ENCODE measurements at places on chromosomes 1 and 21.

DNA sequence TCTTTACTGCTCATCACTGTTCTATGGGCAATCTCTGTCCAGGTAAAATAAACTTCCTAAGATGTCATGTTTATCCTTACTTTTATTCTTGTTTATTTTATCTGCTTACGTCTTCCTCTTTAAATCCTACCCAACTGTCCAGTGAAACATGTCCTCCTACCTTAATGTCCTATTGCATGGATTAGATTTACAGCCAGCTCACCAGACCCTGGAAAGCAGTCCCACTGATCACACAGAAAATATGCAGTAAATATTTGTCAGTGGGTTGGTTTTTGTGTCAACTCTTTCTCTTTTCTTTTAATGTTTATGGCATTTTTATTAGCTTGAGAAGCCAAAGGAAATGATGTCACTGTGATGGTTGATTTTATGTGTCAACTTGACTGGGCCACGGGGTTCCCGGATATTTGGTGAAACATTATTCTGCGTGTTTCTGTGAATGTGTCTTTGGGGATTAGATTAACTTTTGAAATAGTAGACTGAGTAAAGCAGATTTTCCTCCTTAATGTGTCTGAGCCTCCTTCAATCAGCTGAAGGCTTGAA, 258.3 kb downstream of the SRGAP2C start:
- no peak for DNase-seq

- no peak for DNase-seq
Observed at GRCh38 chr1:94772845-94773244, 47.3 kb upstream of the SLC44A3 start.

GRCh38 chr1:61230523-61230922, 148.2 kb downstream of the NFIA start:
- DNase-seq, result no peak

DNA sequence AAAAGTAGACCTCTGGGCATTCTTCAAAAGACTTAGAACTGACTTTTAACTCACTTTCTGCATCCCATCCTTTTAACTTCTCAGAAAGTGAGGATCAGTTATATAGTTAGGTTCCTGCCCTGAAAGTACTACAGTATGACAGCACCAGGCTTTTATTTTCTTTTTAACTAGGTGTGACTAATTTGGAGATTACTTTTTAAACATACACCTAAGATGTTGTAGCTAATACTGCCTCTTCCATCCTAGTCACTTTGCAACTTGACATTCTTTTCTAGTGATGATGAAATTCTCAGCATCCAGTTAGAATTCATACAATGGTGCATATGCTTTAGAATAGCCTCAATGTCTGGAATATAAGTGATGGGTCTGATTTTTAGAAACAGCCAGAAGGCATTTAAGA, 24.6 kb downstream of the RUNX1 start:
- no peak for DNase-seq

DNA sequence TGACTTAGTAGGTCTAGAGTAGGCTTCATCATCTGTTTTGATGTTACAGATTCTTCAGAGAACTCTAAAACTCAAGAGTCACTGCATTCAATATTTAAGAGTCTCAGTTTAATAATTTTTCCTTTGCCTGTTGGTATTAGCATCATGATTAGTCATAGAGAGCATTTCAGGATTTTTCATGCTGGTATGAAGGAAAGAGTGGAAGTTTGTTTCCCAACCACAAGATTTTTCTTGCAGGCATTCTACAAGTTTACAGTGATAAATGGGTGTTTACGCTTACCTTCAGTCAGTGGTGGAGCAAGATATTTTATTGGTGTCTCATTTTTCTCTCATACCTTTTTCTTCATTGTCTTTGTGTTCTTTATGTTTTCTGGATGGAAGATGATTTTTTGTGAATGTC, 58.4 kb upstream of the MYOCOS start:
- no peak for DNase-seq

DNA sequence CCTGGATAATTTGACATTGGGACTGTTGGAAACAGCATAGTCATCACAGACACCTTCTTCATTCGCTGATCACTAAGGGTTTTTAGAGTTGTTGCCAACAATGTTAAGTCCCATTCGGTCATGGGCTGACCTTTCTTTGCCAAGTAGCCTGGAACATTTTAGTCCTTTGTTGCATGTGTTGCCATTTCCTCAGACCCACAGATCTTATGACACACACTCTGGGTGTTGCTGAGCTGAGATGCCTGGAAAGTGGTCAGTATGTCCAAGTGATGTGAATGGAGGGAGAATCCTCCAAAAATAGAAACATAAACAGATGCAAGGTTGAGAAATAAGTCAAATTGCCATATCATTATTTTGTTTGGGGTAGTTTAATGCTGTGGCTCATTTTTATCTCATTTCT, 61.5 kb upstream of the GJA5 start:
- DNase-seq, result no peak

DNA sequence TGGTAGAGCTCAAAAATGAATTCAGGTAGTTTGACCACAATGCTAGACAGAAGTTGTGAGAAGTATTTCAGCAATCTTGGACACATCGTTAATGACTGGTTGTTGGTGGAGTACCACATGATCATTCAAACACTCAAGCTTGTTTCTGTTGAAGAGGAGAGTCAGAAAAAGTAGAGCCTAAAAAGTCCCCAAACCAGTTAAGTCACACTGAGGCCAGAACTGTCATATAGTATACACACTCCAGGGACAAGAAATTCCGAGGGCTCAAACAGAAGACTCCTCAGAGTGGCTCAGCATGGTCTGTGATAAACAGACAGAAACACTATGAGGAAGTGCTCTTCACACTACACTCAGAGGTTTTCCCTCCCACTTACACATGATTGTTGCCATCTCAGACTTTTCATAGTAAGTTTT, 5.8 kb downstream of the TRIM33 start:
- DNase-seq, result peak; percentile 46

- DNase-seq, result no peak
Observed at GRCh38 chr21:38790961-38791360, 14.8 kb upstream of the ETS2 start.

GRCh38 chr1:82152356-82153271, 351.9 kb downstream of the ADGRL2 start:
- no peak for DNase-seq

- DNase-seq, result no peak
Observed at GRCh38 chr1:187999973-188000372, 1171.2 kb downstream of the PLA2G4A start.

DNA sequence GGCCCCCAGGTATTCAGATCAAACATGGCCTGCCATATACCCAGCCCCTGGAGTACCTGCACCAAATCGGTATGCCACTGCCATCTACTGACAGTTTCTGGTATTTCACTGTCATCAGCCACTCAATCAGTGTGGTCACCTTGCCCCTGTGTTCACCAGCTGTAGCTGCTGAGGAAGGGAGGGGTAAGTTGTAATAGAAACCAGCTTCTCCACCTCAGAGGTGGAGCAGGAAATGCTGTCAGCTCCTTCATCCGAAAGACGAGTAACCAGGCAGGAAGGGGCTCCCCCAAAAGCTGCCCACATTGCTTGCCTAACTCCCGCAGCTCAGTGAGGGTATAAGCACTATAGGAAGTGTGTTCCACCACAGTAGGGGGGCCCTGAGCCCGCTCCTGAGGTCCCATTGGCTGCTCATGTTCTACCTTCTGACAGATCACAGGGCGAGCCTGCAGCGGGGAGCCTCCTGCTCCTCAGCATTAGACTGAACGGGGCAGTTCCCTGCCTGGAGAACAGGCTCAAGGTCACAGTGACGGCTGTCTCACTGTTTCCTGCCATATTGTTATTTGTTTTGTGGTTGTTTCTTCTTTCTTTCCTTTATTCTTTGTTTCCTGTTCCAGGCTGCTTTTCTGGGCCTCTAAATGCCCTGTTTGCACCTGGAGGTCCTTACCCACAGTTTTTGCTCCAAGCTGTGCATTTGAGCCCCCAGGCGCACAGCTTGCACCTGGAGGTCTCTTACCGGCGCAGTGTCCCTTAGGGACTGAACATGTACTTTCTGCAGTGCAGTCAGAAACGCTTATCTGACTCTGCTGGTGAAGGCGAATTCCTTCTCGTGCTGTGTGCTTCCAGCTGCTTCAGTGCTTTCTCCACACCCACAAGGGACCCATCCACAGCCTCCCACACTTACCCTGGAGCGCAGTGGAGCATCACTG, 1638.3 kb downstream of the MRPL39 start:
- peak; percentile 36 for DNase-seq

- peak; percentile 3 for DNase-seq
Observed at GRCh38 chr1:168751195-168751650, 22.2 kb upstream of the DPT start.

- peak; percentile 6 for DNase-seq
Observed at GRCh38 chr1:219066631-219067349, 106.9 kb upstream of the LYPLAL1 start.

- no peak for DNase-seq
Observed at GRCh38 chr21:35179990-35180540, 131.0 kb upstream of the RUNX1 start.

GRCh38 chr1:111677604-111678003, 58.0 kb downstream of the RAP1A start:
- no peak for DNase-seq

GRCh38 chr1:176178316-176178715, 28.8 kb downstream of the COP1 start:
- no peak for DNase-seq

- DNase-seq, result no peak
Observed at GRCh38 chr21:40333731-40334130, 466.5 kb downstream of the PCP4 start.

GRCh38 chr1:161404051-161404597, 36.4 kb upstream of the CFAP126 start:
- DNase-seq, result no peak

- no peak for DNase-seq
Observed at GRCh38 chr21:45856906-45857305, 124.7 kb upstream of the COL6A1 start.

DNA sequence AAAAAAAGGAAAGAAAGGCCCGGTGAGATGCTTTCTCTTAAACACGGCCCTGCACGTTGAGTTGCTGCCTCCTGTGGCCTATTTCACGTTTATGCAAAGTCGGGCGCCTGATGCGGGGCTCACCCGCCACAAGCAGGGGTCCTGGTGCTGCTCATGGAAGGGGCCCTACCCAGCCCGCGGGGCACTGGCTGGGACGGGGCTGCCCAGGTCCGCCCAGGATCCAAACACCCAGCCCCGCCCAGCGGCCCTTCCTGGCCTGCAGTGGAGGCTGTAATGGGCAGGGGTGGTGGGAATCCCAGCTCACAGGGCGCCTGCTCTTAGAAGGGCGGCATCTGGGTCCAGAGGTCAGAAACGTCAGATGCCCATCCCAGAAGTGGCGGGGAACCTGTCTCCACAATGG, 1.6 kb downstream of the COL6A2 start:
- peak; percentile 54 for DNase-seq

GRCh38 chr1:212040629-212041412, 5.3 kb downstream of the DTL start:
- no peak for DNase-seq

DNA sequence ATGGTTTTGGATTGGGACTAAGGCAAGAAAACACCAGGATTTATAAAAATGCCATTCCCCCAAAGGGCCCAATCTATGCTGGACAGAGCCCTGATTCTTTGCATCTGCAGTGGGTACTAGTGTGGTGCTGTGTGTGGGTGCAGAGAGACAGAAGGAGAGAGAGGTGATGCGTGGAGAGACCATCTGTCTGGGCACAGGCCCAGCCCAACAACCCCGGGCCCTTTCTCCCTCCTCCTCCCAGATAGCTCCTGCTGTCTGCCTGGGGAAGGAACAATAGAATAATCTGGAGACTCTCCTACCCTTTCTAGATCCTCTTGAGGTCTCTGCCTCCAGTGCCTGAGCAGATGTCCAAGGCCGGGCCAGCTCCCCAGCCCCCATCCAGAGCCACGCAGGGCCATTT, 15.1 kb downstream of the KIAA1614 start:
- DNase-seq, result no peak

GRCh38 chr21:26920055-26920454, 46.8 kb downstream of the ADAMTS5 start:
- no peak for DNase-seq

- DNase-seq, result no peak
Observed at GRCh38 chr1:206903687-206904086, 6.4 kb downstream of the IL24 start.

GRCh38 chr1:90558126-90558525, 159.0 kb downstream of the BARHL2 start:
- DNase-seq, result peak; percentile 90

- DNase-seq, result peak; percentile 94
Observed at GRCh38 chr1:212950243-212951125, at the start of gene VASH2. VASH2 (plus strand) TSS chr1:212950541; CDS start chr1:212951543, 1,002 bp downstream.

DNA sequence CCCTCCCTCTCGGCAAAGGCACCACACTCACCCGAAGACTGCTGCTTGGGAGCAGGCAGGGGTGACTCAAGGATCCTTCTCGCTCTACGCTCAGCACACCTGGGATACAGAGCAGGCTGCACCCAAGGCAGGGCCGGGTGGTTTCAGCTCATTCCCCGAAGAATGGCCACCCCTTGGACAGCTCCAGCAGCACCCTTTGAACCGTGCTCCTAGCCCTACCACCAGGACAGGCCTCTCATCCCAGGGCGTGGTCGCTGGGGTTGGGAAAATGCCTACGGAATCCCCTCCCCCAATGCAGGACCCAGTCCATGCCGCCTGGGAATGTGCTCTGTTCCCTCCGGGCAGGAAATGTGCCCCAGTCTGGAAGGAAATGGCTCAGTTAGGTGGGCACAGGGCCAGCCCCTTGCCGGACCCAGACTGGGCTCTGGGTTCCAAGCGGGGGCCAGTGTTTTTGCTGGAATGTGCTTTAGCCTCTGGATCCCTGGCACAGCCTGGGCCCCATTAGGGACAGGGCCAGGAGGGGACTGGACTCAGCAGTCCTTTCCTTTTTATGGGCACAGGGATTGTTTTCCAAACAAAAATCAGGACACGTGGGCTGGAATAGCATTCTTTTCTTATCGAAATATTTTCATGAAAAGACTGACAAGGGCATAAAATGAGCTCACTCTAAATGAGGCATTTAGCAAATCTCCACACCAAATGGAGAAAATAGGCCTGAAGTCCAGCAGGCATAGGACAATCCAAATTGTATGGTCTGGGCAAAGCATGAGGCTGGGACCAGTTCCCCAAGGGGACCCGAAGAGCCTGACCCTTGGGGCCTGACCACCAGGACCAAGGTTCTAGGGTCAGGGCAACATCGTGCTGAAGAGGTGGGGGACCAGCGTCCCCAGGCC, 7.3 kb downstream of the TMEM82 start:
- peak; percentile 68 for DNase-seq

- DNase-seq, result peak; percentile 42
Observed at GRCh38 chr1:151581921-151582320, 29.9 kb upstream of the SNX27 start.

DNA sequence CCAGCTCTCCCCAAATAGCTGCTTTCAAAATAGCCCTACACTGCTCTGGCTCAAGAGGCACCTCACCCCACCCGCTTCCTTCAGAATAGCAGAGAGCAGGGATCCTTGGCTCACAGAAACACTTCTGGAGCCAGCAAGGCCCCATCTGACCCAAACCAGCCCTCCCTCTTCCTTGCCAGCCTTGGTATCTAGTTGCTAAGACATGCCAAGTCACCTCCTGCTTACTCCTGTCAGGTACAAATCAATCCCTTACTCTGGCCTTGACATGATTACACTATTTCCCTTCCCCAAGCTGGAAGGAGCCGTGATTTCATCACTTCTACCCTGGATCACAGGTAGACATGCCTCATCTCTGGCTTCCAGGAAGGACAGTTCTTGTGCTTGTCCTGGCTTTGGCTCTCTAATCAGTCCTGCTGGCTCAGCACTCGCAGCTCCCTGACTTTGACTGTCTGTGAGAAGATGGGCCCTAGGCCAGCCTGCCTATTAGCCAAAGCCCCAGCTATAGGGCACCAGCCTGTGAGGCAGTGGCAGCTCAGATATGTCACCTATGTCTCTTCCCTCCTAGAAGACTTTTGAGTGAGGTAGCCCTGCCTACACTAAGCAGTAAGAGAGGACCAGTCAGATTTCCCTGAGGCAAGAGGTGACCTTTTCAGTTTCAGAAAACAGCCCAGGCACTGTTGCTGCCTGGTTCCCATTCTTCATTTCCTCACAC, 8.9 kb upstream of the MUTYH start:
- DNase-seq, result peak; percentile 58

Data from ELF-1 (cell line).